ENCODE measurements at places on chromosomes 16 and 17.

- no peak for DNase-seq
Observed at GRCh38 chr16:84629580-84629979, 11.7 kb upstream of the COTL1 start.

DNA sequence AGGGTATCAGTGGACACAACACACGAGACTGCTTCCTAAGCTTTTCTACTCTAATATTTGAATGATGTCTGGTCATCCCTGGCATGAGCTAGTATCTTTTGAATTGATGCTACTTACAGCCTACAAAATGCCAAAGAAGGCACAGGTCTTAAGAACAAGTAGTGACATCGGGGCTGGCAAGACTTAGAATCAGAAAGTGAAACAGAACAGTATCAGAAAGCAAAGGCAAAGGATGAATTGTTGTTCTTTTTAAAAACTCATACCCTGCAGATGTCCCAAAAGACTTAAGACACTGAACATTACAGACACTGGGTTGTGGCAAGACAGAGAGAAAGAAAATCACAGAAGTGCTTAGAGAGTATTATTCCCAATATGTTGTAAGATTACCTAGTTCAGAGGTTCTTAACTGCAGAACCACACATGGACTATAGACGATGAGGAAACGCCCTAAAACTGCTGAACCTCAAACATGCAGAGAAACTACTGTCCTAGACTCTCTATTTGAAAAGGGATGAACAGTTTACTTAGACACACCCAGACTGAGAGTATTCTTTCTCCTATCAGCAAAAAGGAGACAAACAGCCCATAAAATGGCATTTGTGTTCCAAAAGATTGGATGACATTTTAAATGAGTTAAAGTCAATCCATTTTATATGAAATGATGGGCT, 12.5 kb downstream of the ZNF19 start:
- DNase-seq: no peak

- DNase-seq: no peak
Observed at GRCh38 chr17:83035722-83036121, 43.7 kb upstream of the METRNL start.

GRCh38 chr16:30722443-30722842, 23.5 kb downstream of the SRCAP start:
- DNase-seq: no peak

GRCh38 chr17:71790791-71791190, 330.0 kb upstream of the SOX9 start:
- no peak for DNase-seq

DNA sequence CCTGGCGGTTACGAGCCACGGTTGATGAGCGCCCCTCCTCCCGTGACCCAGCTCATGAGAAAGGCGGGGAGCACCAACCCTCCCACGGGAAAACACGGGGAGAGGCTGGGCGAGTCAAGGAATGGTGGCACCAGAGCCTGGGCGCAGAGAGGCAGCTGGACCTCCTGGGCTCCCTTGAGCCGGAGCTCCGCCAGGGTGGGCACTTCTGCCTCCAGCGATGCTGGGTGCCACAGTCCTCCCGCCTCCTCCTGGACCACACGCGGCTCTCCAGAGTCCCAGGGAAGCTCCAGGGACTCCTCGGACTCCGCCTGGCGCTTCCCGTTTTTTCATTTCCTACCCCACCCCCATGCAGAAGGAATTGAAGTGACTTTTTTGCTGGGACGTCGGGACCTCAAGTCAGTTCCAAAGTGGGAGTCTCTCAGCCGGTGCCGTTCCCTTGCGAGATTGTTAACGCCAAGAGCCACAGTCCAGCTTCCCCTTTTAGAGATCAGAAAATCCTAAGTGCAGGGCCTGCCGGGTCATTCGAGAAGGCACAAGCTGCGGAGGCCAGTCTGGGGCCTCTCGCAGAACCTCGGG, 6.6 kb upstream of the CBX8 start:
- no peak for DNase-seq

DNA sequence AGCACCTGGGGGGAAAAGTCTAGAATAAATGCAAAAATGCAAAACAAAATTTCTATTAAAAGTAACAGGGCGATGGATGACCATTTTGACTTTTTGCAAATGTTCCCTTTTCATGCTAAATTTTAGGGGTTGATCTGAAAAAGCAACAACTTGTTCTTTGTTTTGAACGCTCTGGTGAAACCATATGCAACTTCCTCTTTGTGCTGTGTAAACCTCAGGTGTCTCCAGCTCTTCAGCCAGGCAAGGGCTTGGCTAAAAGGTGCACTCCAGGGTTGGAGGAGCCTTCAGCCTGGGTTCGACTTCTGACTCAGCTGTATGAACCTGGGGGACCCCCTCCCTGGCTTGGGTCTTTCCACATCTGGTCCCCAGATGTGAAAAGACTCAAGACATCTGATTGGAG, 9.5 kb downstream of the IRF8 start:
- DNase-seq: no peak

DNA sequence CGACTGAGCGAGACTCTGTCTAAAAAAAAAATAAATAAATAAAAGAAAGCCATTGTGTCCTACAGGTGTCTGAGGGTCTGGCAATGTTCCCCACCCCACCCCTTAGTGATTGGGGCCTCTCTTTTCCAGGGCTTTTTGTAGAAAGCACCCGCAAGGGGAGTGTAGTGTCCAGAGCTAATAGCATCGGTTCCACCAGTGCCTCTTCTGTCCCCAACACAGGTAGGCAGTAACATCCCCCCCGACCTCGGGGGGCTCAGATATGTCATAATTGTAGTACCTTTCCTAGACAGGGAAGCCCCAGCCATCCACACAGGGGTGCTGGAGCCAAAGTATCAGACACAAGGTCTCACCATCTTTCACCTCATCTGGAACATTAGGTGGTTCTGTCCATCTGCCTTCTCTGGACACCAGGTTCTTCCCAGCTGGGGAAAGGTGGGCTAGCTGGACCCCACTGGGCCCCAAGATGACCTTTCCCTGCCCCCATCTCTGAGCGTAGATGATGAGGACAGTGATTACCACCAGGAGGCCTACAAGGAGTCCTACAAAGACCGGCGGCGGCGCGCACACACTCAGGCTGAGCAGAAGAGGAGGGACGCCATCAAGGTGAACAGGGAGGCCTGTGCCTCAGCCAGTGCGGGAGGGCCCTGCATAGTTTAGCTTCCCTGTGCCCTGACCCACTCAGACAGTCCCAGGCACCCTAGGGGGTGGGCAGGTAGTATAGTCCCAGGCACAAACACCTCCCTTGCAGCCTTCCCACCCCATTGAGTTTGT, 1.6 kb downstream of the MLX start:
- no peak for DNase-seq

- DNase-seq: no peak
Observed at GRCh38 chr16:4613636-4614570, 785 bp downstream of the UBALD1 start.

- DNase-seq: no peak
Observed at GRCh38 chr17:14910916-14911315, 354.2 kb downstream of the PMP22 start.

DNA sequence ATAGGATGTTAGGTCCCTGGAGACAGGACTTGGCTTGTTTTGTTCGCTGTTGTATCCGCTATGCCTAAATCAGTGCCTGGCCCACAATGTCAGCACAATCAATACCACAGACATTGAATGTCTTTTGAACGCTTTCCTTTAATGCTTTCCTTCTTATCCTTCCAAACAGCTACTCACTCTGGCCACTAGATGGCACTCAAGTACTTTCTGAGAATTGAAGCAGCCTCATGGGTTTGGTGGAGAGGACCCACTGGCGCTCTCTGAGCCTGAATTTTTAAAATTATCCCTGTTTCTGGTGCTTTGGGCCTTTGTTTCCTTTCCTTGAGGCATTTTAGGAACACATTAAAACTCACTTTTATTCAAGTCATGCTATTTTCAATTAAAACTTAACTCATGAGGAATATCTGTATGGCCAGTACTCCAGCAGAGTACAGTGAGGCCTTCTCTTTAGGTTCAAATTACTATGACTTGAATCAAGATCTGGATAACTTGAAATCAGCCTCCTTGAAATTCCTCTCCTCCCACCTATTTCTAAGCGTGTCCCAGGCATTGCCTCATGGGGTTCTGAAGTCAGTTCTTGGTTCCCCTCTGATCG, 3.2 kb upstream of the NLRP1 start:
- DNase-seq: no peak

GRCh38 chr17:54979657-54980056, 11.1 kb downstream of the STXBP4 start:
- no peak for DNase-seq

DNA sequence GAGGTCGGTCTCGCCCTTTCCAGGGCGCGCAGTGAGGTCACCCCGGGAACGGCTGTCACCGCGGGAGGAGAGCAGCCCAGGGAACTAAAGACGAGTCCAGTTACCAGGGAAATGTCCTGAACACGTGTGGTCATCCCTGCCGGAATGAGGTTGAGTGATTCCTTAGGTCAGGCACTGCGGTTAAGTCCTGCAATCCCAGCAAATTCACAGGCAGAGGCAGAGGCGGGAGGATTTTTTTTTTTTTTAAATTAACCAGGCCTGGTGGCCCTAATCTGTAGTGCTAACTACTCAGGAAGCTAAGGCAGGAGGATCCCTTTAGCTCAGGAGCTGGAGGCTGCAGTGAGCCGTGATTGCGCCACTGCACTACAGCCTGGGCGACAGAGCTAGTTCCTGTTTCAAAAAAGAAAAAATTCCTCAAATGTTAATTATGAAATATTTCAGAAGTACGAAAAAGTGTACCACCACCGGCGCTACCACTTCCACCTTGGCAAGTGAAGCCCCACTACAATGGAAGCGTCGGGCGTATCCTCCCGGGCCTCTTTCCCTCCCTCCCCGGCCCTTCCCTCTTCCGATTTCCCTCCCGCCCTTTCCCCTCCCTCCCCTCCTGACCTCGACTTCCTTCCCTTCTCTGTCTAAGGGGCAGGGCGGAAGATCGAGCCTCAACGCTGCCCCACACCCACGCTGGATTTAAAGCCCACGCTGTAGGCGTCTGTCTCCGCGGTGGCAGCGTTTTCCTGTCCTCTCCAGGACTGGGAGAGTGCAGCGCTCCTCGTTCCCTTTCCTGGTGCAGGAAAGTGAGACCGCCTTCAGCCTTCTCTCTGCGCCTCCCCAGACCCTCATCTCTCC, 27.3 kb downstream of the SLFN11 start:
- no peak for DNase-seq

DNA sequence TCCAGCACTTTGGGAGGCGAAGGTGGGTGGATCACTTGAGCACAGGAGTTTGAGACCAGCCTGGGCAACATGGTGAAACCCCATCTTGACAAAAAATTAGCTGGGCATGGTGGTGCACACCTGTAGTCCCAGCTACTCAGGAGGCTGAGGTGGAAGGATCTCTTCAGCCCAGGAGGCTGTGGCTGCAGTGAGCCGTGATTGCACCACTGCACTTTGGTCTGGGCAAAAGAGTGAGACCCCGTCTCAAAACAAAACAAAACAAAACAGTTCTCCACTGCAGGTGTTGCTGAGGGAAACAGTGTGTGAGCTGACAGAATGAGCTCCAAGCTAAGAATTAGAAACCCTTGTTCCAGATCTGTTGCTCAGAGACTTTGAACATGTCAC, 35.2 kb upstream of the TBX2 start:
- no peak for DNase-seq

- no peak for DNase-seq
Observed at GRCh38 chr16:11211061-11211976, 44.7 kb downstream of the SOCS1 start.

DNA sequence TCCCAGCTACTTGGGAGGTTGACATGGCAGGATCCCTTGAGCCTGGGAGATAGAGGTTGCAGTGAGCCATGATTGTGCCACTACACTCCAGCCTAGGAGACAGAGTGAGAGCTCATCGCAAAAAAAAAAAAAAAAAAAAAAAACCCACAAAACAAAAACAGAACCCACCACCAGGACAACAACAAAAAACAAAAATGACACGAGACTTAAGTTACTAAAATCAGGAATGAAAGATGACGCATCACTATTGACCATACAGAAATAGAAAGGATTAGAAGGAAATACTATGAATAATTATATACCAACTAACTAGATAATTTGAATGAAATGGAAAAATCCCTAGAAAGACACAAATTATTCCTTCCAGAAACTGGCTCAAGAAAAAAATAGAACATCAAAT, 432.4 kb upstream of the PMFBP1 start:
- DNase-seq: no peak

Measured in NCI-H1436 treated with DMSO at 0.1 percent for 48 hours (cell line).